ENCODE measurements at places on chromosomes 12 and 14. TPM values are rescaled to one million over a fixed set of nuclear protein-coding genes. Genes with fewer than 3 reads are reported as not detected.

GRCh38 chr14:31229009-31229408, 21.4 kb upstream of the HECTD1 start:
- DNase-seq: no peak

DNA sequence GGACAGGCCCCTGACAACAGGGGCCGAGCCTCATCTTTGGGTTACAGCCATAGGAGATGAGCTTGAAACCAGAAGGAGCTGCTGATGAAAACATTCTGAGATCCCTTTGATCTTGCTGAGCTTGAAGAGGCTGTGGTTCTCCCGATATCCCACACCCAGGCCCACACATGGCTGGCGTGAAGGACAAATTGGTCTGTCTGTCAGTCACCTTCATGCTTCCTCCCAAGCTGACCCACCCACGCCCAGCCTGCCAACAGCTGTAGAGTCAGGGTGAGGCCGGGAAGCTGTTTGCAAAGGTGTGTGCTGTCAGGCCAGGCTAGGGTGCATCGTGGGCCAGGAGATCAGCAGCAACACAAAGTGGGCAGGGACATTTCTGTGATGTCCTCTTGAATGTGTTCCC, 43.2 kb downstream of the FZD10 start:
- DNase-seq: no peak

GRCh38 chr12:62291864-62292760, 31.9 kb downstream of the USP15 start:
- DNase-seq: no peak

DNA sequence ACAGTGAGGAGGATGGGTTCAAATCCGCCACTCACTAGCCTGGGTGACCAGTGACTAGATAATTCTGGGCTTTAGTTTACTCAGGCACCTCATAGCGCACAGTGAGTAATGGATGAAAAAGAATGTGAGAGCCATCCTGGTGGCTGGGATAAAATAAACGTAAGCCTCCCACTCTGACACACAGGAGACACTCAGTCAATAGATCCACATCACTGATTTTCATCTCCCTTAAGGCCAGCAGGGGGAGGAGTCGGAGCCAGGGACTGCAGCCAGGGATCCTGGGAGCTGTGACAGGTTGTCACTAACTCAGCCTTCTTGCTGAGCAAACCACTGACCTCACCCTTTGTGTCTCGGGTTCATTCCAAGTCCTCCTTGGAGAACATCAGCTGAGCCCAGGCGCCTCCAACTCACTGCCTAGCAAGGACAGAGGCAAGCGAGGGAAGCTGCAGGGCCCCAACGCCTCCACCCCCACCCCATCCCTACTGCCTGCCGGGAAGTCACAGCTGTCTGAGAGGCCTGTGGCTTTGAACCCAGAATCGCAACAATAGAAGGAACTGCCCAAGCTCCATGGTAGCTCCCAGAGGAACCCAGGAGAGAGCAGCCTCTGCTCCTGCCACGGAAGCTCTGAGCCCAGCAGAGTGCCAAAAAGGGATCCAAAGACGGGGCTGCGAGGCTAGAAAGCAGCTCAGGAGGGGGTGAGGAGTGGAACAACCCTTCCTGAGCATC, 30.7 kb downstream of the PXN start:
- peak; percentile 73 for DNase-seq

- DNase-seq: no peak
Observed at GRCh38 chr12:96225994-96226399, 31.8 kb downstream of the ELK3 start.

DNA sequence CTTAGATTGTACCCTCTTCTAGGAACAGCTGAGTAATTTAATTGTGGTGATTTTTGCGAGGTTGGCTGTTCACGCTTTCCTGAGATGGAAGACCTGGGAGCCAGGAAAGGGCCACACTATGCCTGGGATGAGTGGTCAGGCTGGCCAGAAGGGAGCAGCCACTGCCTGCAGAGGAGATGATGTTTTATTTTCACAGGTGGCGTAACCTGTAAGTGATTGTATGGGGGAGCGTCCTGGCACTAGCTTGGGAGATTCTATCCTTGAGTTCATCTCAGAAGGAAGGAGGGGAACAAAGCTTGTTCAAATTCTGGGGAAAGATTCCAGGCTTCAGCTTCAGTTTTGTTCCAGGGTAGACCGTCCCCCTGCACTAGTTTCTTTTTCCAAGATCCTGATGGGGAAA, 1.2 kb downstream of the RPH3A start:
- DNase-seq: no peak

DNA sequence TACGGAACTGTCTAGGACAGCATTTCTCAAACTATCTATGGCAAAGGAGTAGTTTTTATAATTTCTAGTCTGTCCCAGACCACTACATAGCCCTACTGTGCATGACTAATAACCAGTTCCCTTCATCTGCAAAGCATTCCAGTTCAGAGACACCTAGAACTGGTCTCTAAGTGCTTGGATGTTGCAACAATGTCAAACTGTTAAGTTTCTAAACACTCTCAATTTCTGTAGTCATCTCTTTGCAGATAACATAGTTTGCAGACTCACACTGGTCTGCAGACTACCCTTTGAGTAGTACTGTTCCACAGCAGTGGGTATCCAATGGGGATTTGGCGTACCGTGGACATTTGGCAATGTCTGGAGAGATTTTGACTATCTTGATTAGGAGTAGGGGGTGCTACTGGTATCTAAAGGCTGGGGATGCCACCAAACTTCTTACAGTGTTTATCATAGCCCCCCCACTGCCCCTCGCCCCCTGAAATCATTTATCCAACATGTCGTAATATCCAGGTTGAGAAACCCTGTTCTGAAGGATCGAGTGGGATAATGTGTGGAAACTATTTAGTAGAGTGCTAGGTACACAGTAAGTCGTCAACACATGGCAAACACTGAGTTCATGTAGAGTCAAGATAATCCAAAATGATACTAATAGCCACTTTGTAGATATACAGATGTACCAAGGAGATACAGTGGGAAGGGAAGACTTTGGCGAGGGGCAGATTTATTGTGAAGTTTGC, 1.7 kb downstream of the C12orf76 start:
- no peak for DNase-seq

- no peak for DNase-seq
Observed at GRCh38 chr12:1424674-1425395, 169.5 kb downstream of the FBXL14 start.

- no peak for DNase-seq
Observed at GRCh38 chr14:91283666-91284065, 39.2 kb upstream of the GPR68 start.

GRCh38 chr12:67469666-67470065, 178.9 kb upstream of the DYRK2 start:
- peak; percentile 7 for DNase-seq

DNA sequence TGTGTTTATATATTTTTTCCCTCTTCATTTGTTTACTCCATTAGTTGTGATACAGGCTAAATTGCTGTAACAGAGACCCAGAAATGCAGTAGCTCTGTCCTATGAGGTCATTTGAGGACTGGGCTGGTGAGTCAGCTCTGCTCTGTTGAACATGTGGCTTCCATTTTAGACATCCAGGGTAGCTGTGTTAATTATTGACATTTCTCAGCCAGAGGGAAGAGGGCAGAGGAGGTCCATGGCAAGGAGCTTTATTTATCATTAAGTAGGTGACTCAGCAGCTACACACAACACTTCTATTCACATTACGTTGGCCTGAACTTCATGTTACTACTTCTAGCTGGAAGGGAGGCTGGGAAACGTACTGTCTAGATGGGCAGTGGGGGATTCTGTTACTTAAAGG, 85.4 kb downstream of the PTCSC3 start:
- DNase-seq: no peak

DNA sequence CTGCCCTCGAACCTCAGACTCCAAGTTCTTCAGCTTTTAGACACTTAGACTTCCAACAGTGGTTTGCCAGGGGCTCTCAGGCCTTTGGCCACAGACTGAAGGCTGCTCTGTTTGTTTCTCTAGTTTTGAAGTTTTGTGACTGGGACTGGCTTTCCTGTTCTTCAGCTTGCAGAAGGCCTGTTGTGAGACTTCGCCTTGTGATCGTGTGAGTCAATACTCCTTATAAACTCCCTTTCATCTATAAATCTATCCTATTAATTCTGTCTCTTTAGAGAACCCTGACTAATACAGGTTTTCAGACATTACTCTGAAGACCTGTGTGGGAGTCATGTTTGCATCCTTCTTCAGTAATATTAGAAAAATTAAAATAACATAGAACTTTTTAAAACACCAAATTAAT, 289.1 kb downstream of the RMST start:
- no peak for DNase-seq

- no peak for DNase-seq
Observed at GRCh38 chr14:34489324-34489723, 27.3 kb upstream of the SPTSSA start.

DNA sequence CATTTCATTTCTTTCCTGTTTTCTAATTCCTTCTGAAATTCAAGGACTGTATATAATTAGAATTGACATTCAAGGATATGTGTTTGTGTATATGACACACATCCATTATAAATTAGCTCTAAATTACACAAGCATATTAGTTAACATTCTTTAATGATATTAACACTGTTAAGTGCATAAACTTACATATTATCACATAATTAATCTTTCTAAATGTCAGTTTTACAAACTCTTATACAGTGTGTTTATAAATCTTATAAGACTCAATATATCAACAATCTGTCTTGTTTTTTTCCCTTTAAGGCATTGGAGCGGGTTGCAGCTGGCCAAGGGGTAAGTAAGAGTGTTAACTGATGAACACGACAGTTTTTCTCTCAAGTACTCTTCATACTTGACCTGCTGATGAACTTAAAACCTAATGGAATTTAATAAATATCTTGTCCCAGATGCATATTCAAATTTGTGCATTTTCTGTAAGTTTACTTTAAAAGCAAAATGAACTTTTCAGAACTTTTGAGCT, 76.1 kb downstream of the METTL25 start:
- no peak for DNase-seq

DNA sequence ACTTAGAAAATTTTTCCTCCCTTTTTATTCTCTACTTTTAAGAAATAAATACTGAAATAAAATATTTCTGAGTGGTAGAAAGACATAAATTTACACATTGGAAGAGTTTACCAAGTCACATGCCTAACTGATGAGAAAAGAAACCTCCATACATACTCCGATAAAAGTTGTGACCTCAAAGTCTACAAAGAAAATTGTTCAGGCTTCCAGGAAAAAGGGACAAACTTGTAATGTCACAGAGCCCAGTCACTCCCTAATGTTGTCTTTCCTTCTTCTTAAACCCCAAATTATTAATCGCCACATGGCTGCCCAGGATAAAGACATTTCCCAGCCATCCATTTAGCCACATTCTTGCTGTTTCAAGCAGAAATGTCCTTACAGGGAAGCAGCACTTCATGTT, 455.3 kb downstream of the MDGA2 start:
- DNase-seq: no peak

DNA sequence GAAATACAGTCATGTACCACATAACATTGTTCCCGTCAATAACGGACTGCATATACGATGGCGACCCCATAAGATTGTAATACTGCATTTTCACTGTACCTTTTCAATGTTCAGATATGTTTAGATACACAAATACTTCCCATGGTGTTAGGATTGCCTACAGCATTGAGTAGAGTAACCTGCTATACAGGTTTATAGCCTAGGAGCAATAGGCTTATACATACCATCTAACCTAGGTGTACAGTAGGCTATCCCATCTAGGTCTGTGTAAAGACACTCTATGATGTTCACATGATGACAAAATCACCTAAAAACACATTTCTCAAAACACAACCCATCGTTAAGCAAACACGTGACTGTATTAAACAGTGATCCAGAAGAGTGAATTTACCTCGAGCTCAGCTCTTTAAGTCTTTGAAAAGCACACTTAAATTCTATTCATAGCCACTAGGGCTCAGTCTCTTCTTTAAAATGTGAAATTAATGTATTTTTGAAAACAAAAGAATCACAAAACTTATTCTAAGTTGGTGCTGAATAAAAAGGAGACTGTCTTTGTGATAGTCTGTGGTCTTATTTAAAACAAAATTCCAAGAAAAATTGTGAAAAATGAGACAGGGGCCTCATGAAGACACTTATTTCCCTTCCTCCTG, 239.1 kb upstream of the ARID2 start:
- DNase-seq: no peak

DNA sequence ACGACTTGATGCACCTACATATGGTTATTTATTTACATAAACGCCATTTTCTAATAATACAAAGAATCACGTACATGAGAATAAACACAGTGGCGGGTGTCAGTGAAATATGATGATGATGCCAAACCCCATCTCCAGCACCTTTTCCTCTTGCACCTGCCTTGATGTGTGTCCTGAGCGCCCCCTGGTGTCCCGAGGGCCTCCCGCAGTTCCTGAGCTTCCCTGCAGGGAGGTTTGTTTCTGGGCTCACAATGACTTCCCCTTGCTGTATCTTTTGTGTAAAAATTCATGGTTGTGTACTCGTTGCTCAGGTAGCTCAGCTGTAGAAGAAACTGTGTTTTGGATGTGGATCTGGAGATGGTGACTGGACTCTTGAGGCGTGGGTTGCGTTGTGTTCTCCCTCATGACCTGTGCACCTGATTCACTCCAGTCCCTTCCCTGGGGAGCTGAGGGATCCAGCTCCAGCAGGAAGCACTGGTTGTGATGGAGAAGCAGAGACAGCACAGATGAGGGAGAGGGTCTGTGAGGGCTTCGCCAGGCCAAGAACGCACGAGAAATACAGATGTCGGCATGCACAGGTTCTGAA, 1037.8 kb downstream of the TMEM121 start:
- DNase-seq: no peak

DNA sequence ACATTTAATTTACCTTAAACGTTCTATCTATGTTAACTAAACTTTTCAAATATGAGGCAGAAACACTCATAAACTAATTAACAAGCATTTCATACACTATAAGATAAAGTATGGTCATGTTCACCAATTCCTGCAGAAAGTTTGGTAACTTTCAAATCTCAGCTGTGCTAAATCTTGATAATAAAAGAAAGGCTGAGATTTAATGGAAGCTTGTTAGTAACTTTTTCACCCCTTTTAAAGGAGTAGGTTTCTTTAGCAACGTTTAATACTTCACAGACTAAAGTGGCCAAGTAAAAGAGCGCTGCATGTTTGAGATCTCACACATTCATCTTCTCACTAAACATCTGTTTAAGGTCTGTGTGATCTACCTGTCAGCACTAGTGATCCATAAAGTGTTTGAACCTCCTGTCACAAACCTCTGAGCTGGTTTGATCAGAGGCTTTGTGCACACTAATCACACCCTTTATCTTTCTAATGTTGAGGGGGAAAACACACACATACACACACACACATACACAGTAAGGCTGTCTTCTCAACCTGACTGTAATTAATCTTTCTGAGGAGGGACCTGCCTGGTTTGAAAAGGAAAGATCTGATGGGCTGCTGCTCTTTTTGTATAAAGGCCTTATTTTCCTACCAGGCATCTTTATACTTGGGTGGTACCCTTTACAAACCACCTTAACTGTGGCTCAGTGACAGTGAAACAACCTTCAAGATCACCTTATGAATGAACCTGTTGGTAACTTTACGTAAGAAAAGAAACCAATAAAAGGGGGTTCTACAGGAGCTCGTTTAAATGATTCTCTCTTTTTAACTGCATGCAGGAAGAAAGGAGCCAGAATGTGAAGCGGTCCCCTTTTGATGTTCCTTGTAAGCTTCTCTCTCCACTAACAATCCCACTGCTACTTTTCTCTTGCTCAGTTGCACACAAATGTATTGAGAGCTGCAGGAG, 244.2 kb downstream of the SOX5 start:
- DNase-seq: no peak

Gene CEBPE
- 0.19 TPM for polyA plus RNA-seq

Gene TAS2R19
- polyA plus RNA-seq: 1.2 TPM

Gene EEA1
- polyA plus RNA-seq: 18.0 TPM

Gene PLEKHG3
- polyA plus RNA-seq: 89.6 TPM

Gene MUCL1
- 0.24 TPM for polyA plus RNA-seq

Gene GNG2
- polyA plus RNA-seq: 72.5 TPM

Gene ACVRL1
- polyA plus RNA-seq: 34.3 TPM

Gene MGAT4C
- polyA plus RNA-seq: 1.9 TPM

Gene EMP1
- polyA plus RNA-seq: 106 TPM

Gene AMN
- polyA plus RNA-seq: 22.6 TPM

Gene PTPRB
- polyA plus RNA-seq: 19.2 TPM

All from right renal cortex interstitium (tissue), 3 donors.